NCI-H1092 treated with DMSO at 0.1 percent for 48 hours (cell line): ENCODE measurements at places on chromosomes 3 and 15.

GRCh38 chr3:64224826-64225610, at the start of gene PRICKLE2:
Gene PRICKLE2, minus strand, starts transcription at chr3:64225466. Its CDS starts 26,539 bp downstream, at chr3:64198927.
- DNase-seq, result no peak

- no peak for DNase-seq
Observed at GRCh38 chr3:37906734-37907282, 45.1 kb downstream of the CTDSPL start.

- no peak for DNase-seq
Observed at GRCh38 chr3:39106281-39106811, 1.1 kb downstream of the GORASP1 start.

- peak; percentile 30 for DNase-seq
Observed at GRCh38 chr3:50226888-50227389, 9.1 kb upstream of the GNAI2 start.

GRCh38 chr3:3503411-3503810, 295.8 kb upstream of the LRRN1 start:
- no peak for DNase-seq

DNA sequence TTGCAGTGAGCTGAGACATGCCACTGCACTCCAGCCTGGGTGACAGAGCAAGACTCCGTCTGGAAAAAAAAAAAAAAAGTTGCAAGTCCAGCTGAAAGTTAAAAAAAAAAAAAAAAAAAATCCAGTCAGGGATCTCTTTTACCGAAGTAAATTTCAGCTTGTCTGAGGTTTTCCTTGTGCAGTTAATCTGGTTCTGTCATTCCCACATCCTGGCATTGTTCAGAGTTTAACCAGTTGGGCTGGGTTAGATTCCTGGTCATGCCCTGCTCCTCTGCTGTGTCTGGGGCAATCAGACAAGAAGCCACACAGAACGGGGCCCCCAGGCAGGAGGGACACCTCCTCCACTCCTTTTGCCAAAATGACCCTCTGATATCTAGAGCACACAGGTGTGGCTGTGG, 84.1 kb upstream of the KLHL25 start:
- DNase-seq, result no peak

GRCh38 chr3:129121792-129122411, at the start of gene RAB43:
Gene RAB43, minus strand, starts transcription at chr3:129121804. Its CDS starts 315 bp downstream, at chr3:129121489.
- peak; percentile 57 for DNase-seq

GRCh38 chr15:32803631-32804030, 85.8 kb downstream of the GREM1 start:
- no peak for DNase-seq

- no peak for DNase-seq
Observed at GRCh38 chr3:30227571-30228301, 378.7 kb upstream of the TGFBR2 start.

GRCh38 chr15:83310521-83311456, 26.3 kb upstream of the BNC1 start:
- no peak for DNase-seq

DNA sequence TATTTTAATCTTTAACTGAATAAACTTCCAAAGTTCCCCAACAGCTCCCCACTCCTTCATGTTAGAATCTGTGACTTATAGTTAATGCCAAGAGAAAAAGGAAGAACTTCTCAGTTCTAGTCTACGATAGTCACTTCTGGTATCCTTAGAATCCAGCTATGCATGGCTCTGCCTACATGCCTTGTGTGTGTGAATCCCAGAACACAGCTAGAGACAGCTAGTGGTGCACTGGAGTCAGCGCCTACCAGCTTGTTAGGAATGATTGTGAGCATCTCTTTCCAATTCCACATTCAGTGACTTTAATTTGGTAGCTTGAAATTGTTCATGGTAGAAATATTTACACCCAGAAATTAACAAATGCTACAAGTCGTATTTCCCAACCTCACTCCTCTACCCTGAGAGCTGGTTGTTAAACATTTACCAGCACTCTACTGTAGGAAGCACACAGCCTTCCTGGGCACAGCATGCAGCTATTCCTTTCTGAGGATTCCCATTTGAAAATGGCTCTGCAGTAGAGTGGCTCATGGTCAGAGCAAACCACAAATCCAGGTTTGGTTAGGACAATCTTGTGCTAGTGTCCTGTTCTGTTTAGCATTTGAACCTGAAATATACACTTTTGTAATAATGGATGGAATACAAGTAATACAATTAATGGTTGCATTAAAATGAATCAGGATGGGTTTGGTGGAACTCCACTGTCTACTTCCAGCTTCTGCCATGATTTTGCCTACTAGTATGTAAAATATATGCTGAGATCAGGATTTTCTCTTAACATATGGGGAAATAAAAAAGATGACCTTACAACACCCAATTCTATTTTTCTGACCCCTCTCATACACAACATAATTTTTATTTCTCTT, 371.0 kb upstream of the GBE1 start:
- no peak for DNase-seq

- DNase-seq, result no peak
Observed at GRCh38 chr15:90883976-90884718, at the start of gene FES. Gene FES, plus strand, starts transcription at chr15:90884504. Its CDS starts 542 bp downstream, at chr15:90885046.
